Lower leg skin (tissue), 4 donors: ENCODE measurements at places on chromosomes 3 and 15. TPM values are rescaled to one million over a fixed set of nuclear protein-coding genes. Genes with fewer than 3 reads are reported as not detected.

- DNase-seq, result no peak
These were observed 195.9 kb upstream of the DPH6 start for GRCh38 chr15:35741881-35742280.

DNA sequence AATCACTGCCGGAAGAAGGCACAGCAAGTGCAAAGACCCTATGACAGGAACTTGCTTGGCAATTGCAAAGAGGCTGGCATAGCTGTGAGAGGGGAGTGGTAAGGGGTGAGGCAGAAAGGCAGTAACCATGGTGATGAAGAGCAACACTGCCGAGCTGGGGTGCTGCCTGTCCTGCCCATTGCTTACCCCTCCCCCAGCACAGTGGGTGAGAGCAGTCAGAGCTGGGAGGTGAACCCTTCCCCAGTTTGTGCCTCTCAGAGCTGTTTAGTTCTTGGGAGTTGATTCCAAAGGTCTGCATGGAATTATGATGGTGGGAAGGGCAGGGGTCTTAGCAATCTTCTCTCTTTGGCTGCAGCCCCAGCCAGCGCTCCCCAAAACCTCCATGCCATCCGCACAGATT is 8.8 kb downstream of the TYRO3 start:
- DNase-seq, result no peak

- DNase-seq, result no peak
These were observed 79.1 kb downstream of the SLC25A26 start for GRCh38 chr3:66299891-66300290.

The PLS1 gene
- total RNA-seq, result 8.6 TPM

DNA sequence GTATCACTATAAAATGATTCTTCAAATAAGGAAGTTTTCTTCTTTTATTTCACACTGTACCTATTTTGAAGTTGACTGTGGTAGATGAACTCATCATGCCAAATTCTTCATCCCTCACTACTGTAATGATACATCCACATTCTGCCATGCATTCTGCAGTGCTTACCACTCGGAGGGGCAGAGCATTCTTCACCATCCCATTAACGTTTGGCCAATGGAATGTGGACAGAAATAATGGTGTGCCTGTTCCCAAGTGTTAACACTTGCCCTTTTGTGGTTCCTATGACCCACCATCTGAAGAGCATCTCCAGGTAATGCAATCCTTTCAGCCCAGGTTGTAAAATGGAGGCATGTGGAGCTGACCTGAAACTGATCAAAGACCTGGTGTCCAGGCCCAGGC is 18.6 kb downstream of the GOLIM4 start:
- no peak for DNase-seq

The GOLGA6L2 gene
- not detected for total RNA-seq

DNA sequence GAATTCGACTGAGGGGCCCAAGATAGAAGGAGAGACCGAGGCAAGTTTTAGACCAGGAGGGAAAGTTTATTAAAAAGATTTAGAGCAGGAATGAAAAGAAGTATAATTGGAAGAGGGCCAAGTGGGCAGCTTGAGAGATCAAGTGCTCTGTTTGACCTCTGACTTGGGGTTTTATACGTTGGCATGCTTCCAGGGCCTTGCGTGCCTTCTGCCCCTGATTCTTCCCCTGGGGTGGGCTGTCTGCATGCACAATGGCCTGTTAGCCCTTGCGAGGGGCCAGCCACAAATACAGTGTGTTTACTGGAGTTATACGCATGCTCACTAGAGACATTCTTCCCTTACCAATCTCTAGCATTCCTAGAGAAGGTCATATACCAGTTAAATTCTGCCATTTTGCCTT is 70.7 kb upstream of the LARS2 start:
- no peak for DNase-seq

GRCh38 chr15:75452364-75452864 is 924 bp upstream of the SIN3A start:
- DNase-seq, result peak; percentile 97

- peak; percentile 17 for DNase-seq
These were observed 71.3 kb upstream of the HES1 start for GRCh38 chr3:194064380-194065332.
